ENCODE measurements at places on chromosomes 11 and 22.

DNA sequence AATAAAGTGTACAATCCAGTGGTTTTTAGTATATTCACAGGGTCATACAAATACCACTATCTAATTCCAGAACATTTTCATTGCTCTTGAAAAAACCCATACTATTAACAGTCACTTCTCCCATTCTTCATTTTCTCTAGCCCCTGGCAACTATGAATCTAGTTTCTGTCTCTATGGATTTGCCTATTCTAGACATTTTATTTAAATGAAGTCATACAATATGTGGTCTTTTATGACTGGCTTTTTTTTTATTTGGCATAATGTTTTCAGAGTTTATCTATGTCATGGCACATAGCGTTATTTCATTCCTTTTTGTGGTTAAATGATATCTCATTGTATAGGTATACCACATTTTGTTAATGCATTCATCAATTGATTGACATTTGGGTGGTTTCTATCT is 59.4 kb downstream of the KDM2A start:
- DNase-seq = no peak

DNA sequence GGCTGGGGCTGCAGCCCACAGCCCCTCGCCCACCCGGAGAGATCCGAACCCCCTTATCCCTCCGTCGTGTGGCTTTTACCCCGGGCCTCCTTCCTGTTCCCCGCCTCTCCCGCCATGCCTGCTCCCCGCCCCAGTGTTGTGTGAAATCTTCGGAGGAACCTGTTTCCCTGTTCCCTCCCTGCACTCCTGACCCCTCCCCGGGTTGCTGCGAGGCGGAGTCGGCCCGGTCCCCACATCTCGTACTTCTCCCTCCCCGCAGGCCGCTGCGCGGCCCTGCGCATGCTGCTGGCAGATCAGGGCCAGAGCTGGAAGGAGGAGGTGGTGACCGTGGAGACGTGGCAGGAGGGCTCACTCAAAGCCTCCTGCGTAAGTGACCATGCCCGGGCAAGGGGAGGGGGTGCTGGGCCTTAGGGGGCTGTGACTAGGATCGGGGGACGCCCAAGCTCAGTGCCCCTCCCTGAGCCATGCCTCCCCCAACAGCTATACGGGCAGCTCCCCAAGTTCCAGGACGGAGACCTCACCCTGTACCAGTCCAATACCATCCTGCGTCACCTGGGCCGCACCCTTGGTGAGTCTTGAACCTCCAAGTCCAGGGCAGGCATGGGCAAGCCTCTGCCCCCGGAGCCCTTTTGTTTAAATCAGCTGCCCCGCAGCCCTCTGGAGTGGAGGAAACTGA is 731 bp downstream of the GSTP1 start:
- DNase-seq = no peak

DNA sequence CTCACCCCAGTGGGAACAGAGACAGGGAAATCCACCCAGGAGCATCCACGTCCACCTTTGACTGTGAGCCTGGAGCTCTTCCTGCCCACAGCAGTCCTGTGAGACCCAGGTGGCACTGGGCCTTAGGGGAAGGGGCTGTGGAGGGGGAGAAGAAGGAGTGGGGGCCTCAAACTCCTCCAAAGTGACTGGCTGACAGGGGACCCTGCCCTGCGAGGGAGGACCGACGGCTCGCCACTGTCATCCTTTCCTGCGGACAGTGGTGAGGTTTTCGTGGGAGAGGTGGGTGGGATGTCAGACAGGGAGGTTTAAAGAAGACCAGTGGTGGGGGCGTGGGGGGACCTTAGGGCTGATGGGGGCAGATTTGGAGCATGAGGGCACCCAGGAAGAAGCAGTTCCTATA is 92.5 kb upstream of the LMO1 start:
- DNase-seq = no peak

GRCh38 chr11:57263351-57263750 is 26.3 kb upstream of the APLNR start:
- no peak for DNase-seq

DNA sequence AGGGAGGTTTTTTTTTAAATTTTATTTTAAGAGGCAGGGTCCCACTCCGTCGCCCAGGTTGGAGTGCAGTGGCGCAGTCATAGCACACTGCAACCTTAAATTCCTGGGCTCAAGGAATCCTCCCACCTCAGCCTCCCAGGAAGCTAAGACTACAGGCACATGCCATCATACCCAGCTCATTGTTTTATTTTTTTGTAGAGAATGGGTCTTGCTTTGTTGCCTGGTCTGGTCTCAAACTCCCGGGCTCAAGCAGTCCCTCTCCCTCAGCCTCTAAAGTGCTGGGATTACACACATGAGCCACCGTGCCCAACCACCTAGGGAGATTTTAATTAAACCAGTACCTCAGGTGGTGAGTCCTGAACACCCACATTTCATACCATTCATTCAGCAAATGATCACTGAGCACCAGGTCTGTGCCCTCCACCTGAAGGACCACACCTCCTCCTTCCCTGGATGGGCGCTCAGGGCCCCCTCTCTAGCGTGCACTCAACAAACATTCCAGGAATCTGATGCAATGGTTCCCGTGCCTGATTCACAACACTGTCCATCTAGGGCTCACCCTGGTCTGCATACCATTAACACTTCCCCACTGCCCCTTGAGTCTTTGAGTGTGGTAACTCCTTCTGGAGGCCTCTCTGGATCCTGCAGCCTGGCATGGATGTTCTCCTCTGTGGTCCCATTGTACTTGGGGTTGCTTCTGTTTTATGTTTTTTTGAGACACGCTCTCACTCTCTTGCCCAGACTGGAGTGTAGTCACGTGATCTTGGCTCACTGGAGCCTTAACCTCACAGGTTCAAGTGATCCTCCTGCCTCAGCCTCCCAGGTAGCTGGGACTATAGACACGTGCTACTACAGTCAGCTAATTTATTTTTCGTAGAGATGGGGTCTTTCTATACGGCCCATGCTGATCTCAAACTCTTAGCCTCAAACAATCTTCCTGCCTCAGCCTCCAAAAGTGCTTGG is 9.6 kb upstream of the MYH9 start:
- no peak for DNase-seq

DNA sequence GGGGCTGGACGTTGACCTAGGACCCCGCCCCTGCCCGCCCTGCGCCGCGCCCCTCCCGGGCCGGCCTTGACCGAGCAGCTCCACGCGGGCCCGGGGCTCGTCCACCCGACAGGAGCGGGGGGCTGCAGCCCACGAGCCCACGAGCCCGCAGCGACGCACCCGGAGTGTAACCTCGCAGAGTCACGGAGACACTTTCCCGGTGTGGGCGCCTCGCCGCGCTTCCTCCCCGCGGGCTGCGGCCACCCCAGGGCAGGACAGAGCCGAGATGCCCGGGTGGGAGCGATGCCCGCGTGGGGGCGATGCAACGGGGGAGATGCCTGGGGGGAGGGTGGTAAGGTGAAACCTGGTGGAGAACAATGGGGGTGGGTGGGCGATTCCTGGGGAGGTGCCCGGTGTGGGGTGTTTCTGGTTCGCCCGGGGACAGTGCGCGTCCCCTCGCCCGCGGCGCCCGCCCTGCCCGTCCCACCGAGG is 4.9 kb upstream of the ZBED4 start:
- DNase-seq = no peak

DNA sequence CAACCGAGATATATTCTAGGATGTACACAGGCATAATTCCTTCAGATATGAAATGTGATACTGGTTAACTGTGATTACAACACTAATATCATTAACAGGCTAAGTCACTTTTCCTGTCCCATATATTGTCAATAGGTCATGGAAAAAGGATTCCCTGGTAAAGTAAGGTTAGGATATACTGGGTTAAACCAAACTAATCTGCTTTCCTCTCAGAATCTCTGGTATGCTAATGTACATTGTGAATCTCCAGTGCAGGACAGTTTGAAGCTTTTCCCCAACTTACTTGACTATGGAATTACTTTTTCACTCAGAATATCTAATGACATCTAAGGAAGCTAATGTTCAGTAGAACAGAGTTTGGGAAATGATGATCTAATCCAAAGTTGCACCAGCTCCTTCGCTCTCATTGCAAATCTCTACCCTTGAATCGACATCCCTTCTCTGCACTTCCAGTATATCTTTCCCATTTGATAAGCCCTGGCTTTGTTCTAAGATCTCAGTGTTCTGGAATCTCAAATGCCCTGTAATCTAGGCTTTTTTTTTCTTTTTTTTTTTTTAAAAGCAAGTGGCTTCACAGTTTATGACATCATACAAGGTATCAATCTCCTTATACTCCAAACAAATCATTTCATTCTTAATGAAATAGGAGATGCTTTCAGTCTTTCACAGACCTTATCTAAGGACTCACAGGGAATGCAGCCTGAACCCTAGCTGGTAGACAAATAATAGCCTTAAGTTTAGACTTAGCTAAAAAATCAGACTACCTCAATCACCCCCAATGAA is 43.8 kb downstream of the COPB1 start:
- DNase-seq = no peak

GRCh38 chr22:33544707-33545106 is 375.6 kb downstream of the LARGE1 start:
- DNase-seq = no peak

- no peak for DNase-seq
Observed at GRCh38 chr11:2445746-2446551, 1.1 kb downstream of the KCNQ1 start.

GRCh38 chr11:120536797-120537169 is 25.2 kb downstream of the GRIK4 start:
- no peak for DNase-seq

- no peak for DNase-seq
Observed at GRCh38 chr22:35457729-35458546, 58.0 kb downstream of the MCM5 start.

GRCh38 chr11:2780850-2781407 is 81.1 kb upstream of the KCNQ1OT1 start:
- no peak for DNase-seq

DNA sequence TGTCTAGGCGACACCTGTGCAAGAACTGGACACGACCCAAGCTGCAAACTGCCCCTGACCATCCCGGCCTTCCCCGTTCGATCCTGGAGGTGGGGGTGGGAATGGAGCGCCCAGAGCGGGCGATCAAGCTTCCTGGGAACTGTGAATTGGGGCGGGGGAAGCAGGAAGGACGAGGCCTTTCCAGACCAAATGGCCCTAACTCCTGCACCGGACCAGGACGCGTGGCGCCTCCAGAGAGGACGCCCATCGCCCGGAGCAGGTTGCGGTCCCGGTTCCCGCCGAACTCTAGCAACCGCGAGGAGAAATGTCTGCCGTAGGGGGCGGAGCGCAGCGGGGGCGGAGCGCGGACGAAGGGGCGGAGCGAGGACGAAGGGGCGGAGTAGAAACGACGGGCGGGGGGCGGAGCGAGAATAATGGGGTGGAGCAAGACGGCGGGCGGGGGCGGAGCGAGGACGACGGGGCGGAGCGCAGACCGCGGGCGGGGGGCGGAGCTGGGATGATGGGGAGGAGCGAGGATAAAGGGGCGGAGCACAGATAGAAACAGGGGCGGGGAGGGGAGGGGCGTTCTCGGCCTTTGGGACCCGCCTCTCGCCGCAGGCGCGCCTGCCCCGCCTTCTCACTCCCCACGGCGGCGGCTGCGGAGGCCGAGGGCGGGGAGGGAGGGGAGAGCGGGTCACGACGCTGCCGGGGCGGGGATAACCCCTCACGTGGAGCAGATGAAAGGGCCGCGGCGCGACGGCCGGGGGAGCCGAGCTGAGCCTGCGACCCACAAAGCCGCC is at the start of gene ZNRF3:
Gene ZNRF3 (plus strand): TSS at position 695 of the 779 bp plus-strand sequence. CDS start 195 bp downstream, outside the sequence.
- DNase-seq = peak; percentile 63

DNA sequence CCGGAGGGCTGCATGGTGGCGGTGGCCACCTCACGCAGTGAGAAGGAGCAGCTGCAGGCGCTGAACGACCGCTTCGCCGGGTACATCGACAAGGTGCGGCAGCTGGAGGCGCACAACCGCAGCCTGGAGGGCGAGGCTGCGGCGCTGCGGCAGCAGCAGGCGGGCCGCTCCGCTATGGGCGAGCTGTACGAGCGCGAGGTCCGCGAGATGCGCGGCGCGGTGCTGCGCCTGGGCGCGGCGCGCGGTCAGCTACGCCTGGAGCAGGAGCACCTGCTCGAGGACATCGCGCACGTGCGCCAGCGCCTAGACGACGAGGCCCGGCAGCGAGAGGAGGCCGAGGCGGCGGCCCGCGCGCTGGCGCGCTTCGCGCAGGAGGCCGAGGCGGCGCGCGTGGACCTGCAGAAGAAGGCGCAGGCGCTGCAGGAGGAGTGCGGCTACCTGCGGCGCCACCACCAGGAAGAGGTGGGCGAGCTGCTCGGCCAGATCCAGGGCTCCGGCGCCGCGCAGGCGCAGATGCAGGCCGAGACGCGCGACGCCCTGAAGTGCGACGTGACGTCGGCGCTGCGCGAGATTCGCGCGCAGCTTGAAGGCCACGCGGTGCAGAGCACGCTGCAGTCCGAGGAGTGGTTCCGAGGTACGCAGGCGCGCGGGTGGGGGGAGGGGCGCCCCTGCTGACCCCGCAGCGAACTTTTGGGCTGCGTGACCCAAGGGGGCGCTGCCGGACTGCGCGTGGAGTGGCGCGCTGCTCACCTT is 670 bp downstream of the NEFH start:
- peak; percentile 11 for DNase-seq

GRCh38 chr22:24969560-24970301 is 17.2 kb downstream of the KIAA1671 start:
- no peak for DNase-seq
